ENCODE measurements at places on chromosomes 4 and X.

GRCh38 chr4:73729534-73730165 is 10.7 kb upstream of the CXCL8 start:
- no peaks in the 10 kb centered on the region for H3K27me3 ChIP-seq
- H3K4me3 ChIP-seq, result no peak overlapping the region
- no peaks in the 10 kb centered on the region for H3K4me1 ChIP-seq
- no peak for DNase-seq
- no peak overlapping the region for H3K27ac ChIP-seq

DNA sequence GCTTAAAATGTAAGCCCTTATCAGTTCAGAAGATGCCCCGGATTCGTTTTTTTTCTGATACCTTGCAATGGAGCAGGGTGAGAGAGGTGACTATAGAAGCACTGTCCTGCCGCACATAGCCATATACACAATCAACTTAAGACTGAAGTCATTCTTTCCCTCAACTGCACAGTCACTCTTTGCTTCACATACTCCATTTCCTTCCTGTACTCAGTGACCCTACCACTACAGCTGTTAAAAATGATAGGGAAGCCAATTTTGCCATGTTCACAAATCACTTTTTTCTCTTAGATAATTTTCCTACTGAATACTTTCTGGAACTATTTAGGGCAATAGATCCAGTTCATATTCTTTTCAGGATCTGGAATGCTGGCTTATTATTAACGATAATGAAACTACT is 300.0 kb downstream of the ANK2 start:
- H3K4me1 ChIP-seq, result no peaks in the 10 kb centered on the region
- no peaks in the 10 kb centered on the region for H3K36me3 ChIP-seq
- H3K4me3 ChIP-seq, result no peak overlapping the region

GRCh38 chr4:187084701-187085100 is 361.0 kb upstream of the FAT1 start:
- H3K36me3 ChIP-seq, result no peaks in the 10 kb centered on the region
- H3K4me3 ChIP-seq, result no peak overlapping the region
- no peaks in the 10 kb centered on the region for H3K4me1 ChIP-seq
- DNase-seq, result no peak
- no peak overlapping the region for H3K27ac ChIP-seq
- no peaks in the 10 kb centered on the region for H3K27me3 ChIP-seq

- no peak overlapping the region for H3K4me3 ChIP-seq
- no peaks in the 10 kb centered on the region for H3K27me3 ChIP-seq
- no peak overlapping the region for H3K27ac ChIP-seq
- H3K36me3 ChIP-seq, result no peaks in the 10 kb centered on the region
- no peak for DNase-seq
Measured at GRCh38 chr4:9999956-10000561, 21.2 kb downstream of the SLC2A9 start.

DNA sequence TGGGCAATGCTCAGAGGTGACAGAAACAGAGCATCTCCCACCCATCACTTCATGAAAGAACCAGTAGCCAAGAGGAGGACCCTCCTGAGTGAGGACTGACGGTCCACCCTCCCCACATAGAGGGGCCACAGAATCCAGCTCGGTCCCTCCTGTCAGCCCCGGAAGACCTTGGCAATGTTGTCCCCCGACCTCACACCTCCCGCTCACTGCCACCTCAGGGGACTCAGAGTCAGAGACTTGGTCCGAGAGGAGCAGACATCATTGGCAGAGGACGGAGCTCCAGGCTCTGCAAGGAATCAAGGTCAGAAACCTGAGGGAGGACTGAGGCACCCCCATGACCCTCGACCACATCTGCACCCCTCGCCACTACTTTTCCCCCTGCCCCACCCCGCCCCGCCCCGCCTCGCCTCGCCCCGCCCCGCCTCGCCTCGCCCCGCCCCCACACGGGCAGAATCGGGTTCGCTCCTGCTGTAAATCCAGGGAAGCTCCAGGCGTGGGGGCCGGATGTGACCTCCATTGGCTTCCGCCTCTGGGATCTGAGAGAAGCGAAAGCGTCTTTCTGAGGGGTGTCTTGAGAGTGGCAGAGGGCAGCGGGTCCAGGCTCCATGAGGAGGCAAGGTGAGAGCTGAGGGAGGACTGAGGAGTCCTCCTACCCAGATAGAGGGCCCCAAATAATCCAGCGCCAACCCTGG is at the start of gene MAGEA11:
TSS of gene MAGEA11 (plus strand) at position 516 of the 692 bp plus-strand sequence. CDS start 1,100 bp downstream, outside the sequence.
- no peak for DNase-seq
- H3K36me3 ChIP-seq, result no peaks in the 10 kb centered on the region
- H3K4me3 ChIP-seq, result no peak within 1 kb of the TSS

GRCh38 chrX:150767045-150767395 is 73.8 kb downstream of the MTMR1 start:
- no peaks in the 10 kb centered on the region for H3K36me3 ChIP-seq
- no peak overlapping the region for H3K27ac ChIP-seq
- DNase-seq, result peak; percentile 13
- H3K4me1 ChIP-seq, result no peaks in the 10 kb centered on the region
- no peaks in the 10 kb centered on the region for H3K27me3 ChIP-seq
- no peak overlapping the region for H3K4me3 ChIP-seq

GRCh38 chr4:109999585-109999912 is 86.9 kb downstream of the EGF start:
- no peak overlapping the region for H3K4me3 ChIP-seq
- no peak overlapping the region for H3K27ac ChIP-seq
- no peaks in the 10 kb centered on the region for H3K4me1 ChIP-seq
- no peak for DNase-seq

GRCh38 chr4:163317110-163317509 is 15.3 kb downstream of the NPY1R start:
- no peak for DNase-seq
- no peaks in the 10 kb centered on the region for H3K4me1 ChIP-seq
- no peak overlapping the region for H3K4me3 ChIP-seq
- no peaks in the 10 kb centered on the region for H3K27me3 ChIP-seq

GRCh38 chr4:38160487-38161207 is 200.4 kb downstream of the PTTG2 start:
- peaks cover 40% of the 10 kb centered on the region for H3K4me1 ChIP-seq
- H3K27me3 ChIP-seq, result no peaks in the 10 kb centered on the region
- DNase-seq, result no peak
- no peaks in the 10 kb centered on the region for H3K36me3 ChIP-seq

GRCh38 chrX:53047228-53047627 is 1.4 kb upstream of the GPR173 start:
- no peak overlapping the region for H3K27ac ChIP-seq
- no peaks in the 10 kb centered on the region for H3K4me1 ChIP-seq
- H3K27me3 ChIP-seq, result no peaks in the 10 kb centered on the region

- no peaks in the 10 kb centered on the region for H3K36me3 ChIP-seq
- H3K27ac ChIP-seq, result no peak overlapping the region
- H3K27me3 ChIP-seq, result no peaks in the 10 kb centered on the region
- H3K4me3 ChIP-seq, result no peak overlapping the region
- no peak for DNase-seq
Measured at GRCh38 chr4:74230902-74231499, 73.1 kb downstream of the MTHFD2L start.
